Thymus (tissue), 14 donors: ENCODE measurements at places on chromosomes 3 and 15.

DNA sequence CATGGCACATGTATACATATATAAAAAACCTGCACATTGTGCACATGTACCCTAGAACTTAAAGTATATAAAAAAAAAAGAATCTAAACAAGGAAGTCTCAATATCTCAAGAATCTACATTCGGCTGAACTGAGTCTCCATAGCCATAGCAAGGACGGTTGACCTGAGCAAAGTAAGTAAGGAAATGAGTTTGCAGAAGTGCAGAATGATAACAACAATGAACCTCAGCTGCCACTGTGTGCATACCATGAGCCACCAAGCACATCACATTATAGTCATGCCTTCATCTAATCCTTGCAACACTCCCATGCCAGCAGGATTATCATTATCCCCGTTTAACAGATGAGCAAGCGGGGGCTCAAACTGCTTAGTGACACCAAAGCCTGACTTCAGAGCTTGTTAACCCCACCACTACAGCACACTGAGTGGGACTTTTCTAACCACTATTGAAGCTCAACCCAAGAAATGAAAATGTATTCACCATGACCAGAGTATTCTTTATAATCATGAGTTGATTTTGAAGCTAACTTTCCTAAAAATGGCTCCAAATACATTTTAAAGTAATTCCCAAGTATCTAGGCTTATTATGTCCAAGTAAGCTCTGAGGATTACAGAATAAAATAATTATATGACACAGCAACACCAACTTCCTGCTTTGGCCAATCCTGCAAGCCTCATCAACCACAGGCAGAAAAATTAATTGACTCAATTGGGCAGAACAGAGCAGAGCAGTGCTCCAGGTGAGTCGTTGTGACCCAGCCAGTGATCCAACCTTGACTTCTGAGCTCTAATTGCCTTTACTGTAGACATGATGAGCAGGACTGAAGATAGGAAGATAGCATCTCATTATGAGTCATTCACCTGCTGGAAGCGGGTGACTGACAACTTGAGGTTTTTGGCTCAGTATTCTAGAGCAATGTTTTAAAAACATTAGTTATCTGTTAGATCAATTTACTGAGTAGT, 47.3 kb upstream of the IL12A start:
- DNase-seq: no peak

DNA sequence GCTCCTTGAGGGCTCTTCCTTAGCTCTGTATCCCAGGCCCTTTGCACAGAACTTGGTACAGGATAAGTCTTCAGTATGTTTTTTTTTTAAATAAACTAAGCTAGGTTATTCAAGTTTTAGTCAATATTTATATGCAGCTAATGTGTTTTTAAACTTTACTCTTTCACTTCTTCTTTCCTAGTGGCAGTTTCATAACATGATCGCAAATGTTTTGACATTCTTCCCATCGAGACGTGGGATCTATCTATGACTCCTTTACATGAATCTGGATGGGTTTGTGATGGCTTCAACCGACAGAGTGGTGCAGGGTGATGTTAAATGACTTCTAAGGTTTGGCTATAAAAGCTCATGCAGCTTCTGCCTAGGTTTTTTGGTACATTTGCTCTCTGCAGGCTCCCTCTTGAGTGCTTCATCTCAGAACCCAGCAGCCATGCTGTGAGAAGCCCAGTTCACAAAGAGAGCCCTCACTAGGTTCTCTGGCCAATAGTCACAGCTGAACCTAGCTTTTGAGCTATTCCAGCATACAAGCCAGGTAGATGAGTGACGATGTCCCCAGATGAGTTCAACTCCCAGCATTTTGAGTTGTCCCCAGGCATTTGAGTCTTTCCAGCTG, 13.5 kb upstream of the MECOM start:
- DNase-seq: no peak

GRCh38 chr3:9916346-9916733, 558 bp upstream of the IL17RC start:
- no peak for DNase-seq

DNA sequence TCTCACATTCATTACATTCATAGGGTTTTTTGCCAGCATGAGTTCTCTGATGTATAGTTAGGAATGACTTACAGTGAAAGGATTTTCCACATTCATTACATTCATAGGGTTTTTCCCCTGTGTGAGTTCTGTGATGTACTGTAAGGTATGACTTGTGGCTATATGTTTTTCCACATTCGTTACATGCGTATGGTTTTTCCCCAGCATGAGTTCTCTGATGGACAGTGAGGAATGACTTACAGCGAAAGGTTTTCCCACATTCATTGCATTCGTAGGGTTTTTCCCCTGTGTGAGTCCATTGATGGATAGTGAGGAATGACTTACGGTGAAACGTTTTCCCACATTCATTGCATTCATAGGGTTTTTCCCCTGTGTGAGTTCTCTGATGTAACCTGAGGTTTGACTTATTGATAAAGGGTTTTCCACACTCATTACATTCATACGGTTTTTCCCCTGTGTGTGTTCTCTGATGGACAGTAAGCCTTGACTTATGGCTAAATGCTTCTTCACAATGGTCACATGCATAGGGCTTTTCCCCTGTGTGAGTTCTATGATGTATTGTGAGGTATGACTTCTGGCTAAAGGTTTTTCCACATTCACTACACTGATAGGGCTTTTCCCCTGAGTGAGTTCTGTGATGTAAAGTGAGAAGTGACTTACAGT, 47.4 kb downstream of the ZNF717 start:
- DNase-seq: no peak

DNA sequence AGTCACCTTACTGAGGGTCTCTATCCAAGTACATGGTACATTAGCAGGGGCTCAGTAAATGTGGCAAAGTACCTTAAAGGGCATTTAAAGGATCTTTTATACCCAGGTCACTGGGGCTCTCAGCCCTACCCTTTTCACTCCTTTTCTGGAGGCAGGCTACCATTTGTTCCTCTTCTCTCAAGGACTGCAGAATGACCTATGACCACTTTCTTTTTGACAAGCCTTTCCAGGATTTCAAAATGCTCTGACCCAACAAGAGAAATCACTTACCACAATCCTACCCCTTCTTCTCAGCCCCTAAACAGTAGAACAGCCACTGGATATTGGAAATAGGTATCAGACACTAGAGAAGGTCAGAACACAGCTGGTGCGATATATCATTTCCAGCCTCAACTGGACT, 221.8 kb upstream of the TPRG1 start:
- DNase-seq: no peak

- no peak for DNase-seq
Measured at GRCh38 chr3:193086681-193087080, 154.3 kb upstream of the PLAAT1 start.

DNA sequence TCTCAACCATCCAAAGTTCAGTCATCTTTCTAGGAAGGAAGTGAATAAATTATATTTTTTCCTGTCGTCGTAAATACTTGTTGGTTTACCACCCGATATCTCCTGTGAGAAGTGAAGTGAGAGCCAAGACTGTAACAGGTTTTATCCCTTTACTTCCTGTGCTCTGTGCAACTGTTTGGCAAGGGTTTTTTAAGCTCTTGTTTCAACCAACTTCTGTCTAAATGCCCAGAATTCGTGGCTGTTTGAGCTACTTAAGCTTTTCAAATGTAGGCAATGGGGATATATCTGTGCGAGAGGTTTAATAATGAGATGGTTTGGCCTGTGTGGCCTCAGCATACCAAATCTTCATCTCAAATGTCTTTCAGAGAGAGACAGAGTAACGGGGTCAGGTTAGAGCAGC, 134.7 kb downstream of the LRTM1 start:
- DNase-seq: no peak

- DNase-seq: no peak
Measured at GRCh38 chr15:33161209-33161608, 33.3 kb downstream of the FMN1 start.

- no peak for DNase-seq
Measured at GRCh38 chr3:179512378-179512777, 50.3 kb upstream of the ACTL6A start.

GRCh38 chr3:99711351-99711750, 73.0 kb downstream of the COL8A1 start:
- DNase-seq: no peak

GRCh38 chr3:48567090-48567489, 3.5 kb upstream of the UCN2 start:
- no peak for DNase-seq

DNA sequence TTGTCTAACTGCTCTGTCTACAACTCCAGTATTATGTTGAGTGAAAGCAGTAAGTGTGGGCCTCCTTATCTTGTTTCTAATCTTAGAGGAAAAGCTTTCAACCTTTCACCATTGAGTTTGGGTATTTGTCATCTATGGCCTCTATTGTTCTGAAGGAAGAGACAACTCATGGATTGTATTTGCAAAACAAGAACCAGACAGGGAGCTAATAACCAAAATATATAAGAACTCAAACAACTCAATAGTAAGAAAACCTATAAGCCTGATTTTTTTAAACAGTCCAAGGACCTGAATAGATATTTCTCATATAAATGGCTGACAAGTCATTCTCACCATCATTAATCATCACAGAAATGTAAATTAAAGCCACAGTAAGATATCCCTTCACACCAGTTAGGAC, 113.0 kb downstream of the TAFA4 start:
- no peak for DNase-seq

GRCh38 chr3:55885721-55886120, 398.6 kb upstream of the WNT5A start:
- no peak for DNase-seq

DNA sequence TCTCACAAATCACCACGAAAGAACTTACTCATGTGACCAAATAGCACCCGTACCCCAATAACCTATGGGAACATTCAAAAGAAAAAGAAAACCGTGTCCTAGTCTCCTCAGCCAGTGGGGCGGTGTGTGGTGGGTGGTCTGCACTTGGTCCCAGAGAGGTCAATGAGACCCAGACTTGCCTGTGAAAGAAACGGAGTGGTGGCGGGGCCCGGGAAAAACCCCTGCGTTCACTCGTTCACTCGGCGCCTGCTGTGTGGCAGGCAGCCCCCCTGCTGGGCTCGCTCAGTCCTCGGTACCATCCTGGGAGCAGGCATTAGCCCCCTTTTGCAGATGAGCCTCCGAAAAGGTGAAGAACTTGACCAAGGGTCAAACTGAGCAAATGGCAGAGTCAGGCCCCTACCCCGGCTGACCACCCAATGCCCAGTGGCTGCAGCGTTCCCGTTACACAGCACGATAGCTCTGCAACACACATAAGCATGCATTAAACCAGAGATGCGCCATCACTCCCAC, 36.0 kb downstream of the ZDHHC19 start:
- no peak for DNase-seq

- DNase-seq: no peak
Measured at GRCh38 chr15:58908550-58909309, 24.7 kb downstream of the SLTM start.

- no peak for DNase-seq
Measured at GRCh38 chr3:100163787-100164186, 49.5 kb upstream of the FILIP1L start.

DNA sequence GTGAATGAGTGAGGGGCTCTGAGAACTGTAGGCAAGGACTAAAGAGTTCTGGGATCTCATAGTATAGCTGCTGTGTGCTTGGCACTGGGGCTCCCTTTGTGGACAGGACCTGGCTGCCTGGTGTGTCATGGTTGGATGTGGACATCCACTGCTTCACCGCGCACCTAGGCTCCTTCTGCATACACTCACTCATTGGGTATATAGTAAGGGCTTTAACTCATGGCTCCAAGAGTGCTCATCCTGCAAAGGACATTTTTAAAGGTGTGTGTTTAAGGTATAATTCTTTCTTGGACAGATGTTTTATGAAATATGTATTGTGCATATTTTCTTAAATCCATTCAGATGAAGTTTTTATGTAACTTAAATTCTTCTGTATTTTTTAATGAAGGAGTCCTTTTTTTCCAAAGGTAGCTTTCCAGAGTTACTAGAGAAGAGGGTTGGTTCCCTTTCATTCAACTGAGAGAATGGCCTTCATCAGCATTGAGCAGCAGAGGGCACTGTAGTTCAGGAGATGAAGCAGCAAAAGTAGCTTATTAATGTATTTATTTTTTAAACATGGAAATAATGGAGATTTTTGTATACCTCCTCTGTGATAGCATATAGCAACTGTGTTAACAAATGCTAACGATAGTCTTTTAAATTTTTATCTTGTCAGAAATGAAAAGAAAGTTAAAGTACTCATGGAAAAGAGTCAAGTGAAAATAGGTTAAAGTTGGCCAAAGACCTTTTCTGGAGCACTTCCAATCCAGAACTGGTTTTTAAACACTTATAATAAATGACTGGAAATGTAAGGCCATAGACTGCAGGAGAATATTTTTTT, 25.2 kb downstream of the OXNAD1 start:
- DNase-seq: no peak

GRCh38 chr3:59733041-59733809, 683.4 kb upstream of the CFAP20DC start:
- no peak for DNase-seq

DNA sequence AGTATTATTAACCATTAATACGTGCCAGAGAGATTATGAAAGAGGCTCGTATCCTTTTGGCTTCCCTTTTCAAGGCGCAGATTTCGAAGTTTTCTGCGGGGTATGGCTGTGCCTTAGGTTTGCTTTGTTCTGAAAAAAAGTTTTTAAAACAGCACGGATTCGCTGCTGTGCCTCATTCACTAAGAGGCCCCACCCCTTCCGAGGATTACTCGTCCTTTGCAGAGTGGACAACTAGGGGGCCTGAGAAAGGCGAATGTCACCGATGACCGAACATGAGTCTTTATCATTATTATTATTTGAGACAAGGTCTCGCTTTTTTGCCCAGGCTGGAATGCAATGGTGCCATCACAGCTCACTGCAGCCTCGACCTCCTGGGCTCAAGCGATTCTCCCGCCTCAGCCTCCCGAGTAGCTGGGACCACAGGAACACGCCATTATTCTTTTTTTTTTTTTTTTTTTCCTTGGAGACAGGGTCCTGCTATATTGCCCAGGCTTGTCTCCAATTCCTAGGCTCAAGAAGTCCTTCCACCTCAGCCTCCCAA, 684 bp upstream of the RPS27L start:
- peak; percentile 30 for DNase-seq

DNA sequence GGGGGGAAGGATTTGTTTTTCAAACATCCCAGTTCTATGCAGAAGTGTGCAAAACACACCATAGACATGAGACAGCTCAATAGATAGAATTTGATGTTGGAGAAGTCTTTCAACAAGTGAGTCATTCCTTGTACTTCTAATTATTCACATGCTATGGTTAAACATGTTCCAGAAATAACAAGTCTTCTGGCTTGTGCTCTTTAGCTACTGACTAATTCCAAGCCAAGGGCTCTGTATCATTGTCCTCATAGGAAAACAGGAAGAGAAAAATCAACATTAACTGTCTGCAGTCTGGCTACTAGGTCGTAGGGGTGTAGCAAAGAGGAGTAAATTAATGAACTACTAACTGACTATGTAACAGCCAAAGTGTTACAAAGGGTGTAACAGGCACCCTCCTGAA, 25.8 kb downstream of the LDHAL6B start:
- no peak for DNase-seq

GRCh38 chr15:69325456-69325971, 26.8 kb downstream of the PAQR5 start:
- no peak for DNase-seq

GRCh38 chr3:99352811-99353210, 285.6 kb upstream of the COL8A1 start:
- DNase-seq: no peak
